ENCODE measurements at places on chromosomes 4 and X.

DNA sequence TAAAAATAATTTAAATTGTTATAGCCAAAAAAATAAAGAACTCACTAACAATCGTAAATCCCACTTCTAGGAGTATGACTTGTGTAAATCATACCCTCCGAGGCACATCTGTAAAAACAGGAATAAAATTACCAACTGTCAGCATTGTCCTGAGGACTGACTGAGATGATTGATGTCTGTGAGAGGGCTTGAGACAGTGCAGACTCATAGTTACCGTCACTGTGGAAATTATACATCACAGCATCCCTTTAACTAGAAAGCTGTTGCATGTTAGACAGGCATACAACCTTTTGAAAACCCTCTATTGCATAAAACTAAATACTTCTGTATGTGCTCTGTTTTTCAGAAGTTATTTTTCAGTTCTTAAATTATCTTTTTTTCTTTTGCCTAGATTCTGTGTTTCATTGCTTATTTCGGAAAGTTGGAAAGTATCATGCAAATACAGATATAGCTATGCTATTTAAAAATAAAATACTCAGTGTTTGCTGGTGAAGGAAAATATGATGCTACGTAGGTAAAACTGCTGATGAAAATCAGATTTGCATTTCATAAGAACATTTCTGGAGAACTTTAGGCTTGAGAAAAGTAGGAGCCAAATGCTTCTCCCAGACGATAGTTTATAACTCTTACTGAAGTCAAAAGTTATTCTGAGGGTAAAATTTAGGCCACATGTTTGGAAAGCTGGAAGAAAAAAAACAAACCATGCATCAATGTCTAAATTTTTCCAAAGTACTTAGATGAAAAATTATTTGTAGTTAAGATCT lies 13.6 kb upstream of the RBPJ start:
- no peak for DNase-seq

DNA sequence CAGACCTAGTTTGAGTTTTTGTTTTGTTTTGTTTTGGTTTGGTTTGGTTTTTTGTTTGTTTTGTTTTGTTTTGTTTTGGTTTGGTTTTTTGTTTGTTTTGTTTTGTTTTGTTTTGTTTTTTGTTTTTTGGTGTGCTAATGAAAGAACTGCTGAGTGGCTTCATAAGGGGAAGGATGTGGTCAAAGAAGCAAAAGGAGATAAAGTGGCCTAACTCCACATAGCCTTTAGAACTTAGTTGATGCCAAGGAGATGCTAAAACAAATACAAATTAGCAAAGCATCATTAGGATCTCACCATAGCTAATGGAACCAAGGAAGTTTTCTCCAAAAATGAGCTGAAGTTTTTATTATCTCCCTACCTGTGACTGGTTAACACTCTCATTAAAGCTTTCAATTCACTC lies 44.6 kb upstream of the TMEM164 start:
- no peak for DNase-seq

DNA sequence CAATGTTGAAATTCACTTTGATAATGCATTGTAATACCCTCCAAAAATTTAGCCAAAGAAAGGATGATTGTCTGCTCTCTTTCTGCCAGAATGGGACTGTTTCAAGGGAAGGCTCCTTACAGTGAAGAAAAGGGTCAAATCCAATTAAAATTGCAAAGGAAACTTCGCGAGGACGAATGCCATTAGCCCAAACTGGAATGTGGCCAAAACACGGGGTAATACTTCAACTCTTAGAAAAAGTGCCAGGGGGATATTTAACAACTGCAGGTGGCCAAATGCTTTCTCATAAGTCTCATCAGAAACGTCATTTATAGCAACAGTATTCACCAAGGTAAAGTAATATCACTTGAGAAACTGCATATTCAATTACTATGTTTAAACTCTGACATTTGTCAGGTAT lies 29.0 kb downstream of the NKX3-2 start:
- peak; percentile 4 for DNase-seq

DNA sequence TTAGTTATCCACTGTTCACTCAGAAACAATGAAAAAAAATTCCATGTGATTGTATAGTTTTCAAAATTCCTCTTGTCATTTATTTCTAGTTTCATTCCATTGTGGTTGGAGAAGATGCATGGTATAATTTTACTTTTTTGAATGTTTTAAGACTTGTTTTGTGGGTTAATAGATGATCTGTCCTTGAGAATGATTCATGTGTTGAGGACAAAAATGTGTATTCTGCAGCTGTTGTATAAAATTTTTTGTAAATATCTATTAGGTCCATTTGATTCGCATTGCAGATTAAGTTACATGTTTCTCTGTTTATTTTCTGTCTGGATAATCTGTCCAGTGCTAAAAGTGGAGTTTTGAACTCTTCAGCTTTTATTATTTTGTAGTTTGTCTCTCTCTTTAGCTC lies 65.4 kb downstream of the RTL3 start:
- DNase-seq = no peak

DNA sequence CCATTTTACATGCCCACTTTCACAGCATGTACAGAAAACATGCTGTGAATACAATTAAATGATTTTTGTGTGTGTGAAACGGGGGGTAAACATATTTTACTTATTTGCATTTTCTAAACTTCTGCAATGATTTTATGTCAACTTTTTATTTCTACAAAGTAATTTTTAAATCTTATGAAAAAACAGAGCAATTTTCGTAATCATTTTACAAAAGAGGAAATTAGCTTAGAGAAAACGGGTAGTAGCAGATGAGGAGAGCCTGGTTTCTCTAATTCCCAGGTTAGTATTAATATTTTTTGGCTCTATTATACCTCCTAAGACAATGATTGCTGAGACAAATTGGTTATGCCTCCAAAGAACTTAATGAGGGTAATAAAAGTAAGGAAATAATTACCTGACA lies 3.2 kb downstream of the TKTL2 start:
- no peak for DNase-seq

- no peak for DNase-seq
Observed at GRCh38 chrX:147850875-147851274, 60.8 kb upstream of the FMR1 start.
